ENCODE measurements at places on chromosomes 12 and 14.

DNA sequence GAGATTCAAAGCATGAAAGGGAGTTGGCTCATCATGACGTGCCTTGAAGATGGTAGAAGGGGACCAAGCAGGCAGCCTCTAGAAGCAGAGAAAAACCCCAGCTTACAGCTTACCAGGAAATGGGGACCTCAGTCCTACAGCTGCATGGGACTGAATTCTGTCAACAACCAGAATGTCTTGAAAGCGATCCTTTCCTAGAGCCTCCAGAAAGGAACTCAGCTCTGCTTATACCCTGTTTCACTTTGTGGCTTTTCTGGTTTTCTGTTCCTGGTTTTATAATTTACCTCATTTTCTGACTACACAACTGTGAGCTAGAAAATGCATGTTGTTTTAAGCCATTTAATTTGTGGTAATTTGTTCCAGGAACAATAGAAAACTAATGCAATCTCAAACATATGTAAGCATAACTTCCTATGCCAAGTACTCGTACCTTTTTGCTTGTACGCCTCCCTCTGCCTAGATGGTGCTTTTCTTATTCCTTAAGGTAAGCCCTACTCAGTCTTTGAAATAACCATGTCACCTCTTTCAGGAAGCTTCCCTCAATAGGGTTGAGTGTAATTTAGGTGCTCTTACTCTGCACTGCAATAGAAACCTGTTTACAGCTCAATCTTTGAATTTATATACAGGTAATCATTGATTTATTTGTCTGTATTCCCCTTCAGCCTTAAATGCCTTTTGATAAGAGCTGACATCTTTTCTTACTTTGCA lies 348.8 kb downstream of the TMEM117 start:
- DNase-seq, result no peak

- no peak for DNase-seq
Observed at GRCh38 chr14:97036086-97036852, 239.1 kb downstream of the VRK1 start.

GRCh38 chr12:49763006-49763591 lies 21.7 kb downstream of the TMBIM6 start:
- DNase-seq, result peak; percentile 78

- DNase-seq, result no peak
Observed at GRCh38 chr12:27971121-27971489, 1.4 kb downstream of the PTHLH start.

- DNase-seq, result no peak
Observed at GRCh38 chr14:67263499-67264149, 22.4 kb downstream of the PALS1 start.
